Fibroblast of skin of scalp (primary cell): ENCODE measurements at places on chromosomes 2 and 18.
A peak's percentile ranks its signal among the peaks of the same experiment; 100 is the strongest.

GRCh38 chr18:75844146-75844545 lies 416.6 kb upstream of the SMIM21 start:
- DNase-seq: no peak

- DNase-seq: no peak
Observed at GRCh38 chr2:98050070-98050469, 36.9 kb upstream of the VWA3B start.

GRCh38 chr18:51134721-51135120 lies 62.8 kb downstream of the MEX3C start:
- no peak for DNase-seq

- no peak for DNase-seq
Observed at GRCh38 chr2:157152362-157152761, 105.1 kb upstream of the GALNT5 start.

DNA sequence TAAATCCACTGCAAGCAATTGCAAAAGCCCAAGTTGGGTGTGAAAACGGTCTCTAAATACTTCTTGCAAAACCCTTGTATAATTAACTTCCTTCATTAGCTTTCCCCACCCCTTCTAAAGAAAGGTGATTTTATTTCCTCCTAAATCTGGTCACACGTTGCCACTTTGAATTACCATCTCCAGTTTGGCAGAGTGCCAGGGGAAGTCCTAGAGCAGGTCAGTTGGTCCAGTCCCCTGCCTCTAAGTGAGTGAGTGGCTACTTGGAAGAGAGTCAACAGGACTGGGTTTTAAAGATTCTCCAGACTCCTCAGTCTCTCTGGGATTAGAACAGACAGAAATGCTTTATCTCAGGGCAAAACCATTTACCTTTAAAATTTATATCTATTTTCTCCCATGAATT lies 18.7 kb upstream of the LYPD6B start:
- DNase-seq: no peak

- DNase-seq: no peak
Observed at GRCh38 chr2:48938231-48938630, 182.7 kb upstream of the LHCGR start.

GRCh38 chr18:45326505-45326904 lies 288.8 kb upstream of the SLC14A2 start:
- no peak for DNase-seq

GRCh38 chr2:30692829-30693275 lies 114.4 kb downstream of the CAPN13 start:
- peak; percentile 43 for DNase-seq

- DNase-seq: peak; percentile 74
Observed at GRCh38 chr18:8424917-8425725, 184.1 kb upstream of the RAB12 start.

GRCh38 chr18:26656944-26657536 lies 108.7 kb upstream of the KCTD1 start:
- peak; percentile 71 for DNase-seq

- DNase-seq: peak; percentile 91
Observed at GRCh38 chr18:7566567-7567473, at the start of gene PTPRM. Gene PTPRM, plus strand, starts transcription at chr18:7567316. Its CDS starts 503 bp downstream, at chr18:7567819.

GRCh38 chr2:105442056-105442455 lies 43.2 kb upstream of the FHL2 start:
- DNase-seq: no peak

GRCh38 chr2:27264253-27264752 lies 1.5 kb upstream of the SLC30A3 start:
- DNase-seq: no peak

DNA sequence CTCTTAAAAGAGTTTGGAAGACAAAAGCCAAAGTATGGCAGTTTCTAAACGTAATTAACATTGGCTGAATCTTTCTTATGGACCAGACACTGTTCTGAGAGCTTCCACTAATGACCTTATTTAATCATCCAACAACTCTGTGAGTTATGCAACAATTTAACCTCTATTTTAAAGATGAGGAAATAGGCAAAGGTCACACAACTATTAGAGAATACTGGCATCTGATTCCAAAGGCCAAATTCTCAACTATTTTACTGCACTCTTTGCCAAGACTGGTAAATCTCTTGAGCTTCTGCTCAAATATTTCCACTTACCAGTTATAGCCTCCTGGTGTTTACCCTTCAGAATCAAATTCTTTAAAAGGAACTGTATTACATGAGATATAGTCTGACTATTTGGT lies 42.1 kb upstream of the ERMN start:
- DNase-seq: no peak
